ENCODE measurements at places on chromosomes 5 and 9. TPM values are rescaled to one million over a fixed set of nuclear protein-coding genes. Genes with fewer than 3 reads are reported as not detected.

Gene PKD2L2
- not detected for total RNA-seq

Gene GPR21
- total RNA-seq: 4.2 TPM

Gene INSL6
- total RNA-seq: not detected

Gene TUSC1
- 12.1 TPM for total RNA-seq

Gene RAD50
- total RNA-seq: 38.9 TPM
